Activated naive CD4-positive, alpha-beta T cell treated with anti-CD3 and anti-CD28 coated beads, Interleukin-2, amount 10 ng/mL, durations not matched to agents 7 days and 5 days (primary cell): ENCODE measurements at places on chromosomes 4 and X.
A peak's percentile ranks its signal among the peaks of the same experiment; 100 is the strongest.

GRCh38 chr4:146255463-146255862 is 41.1 kb downstream of the REELD1 start:
- DNase-seq, result no peak

DNA sequence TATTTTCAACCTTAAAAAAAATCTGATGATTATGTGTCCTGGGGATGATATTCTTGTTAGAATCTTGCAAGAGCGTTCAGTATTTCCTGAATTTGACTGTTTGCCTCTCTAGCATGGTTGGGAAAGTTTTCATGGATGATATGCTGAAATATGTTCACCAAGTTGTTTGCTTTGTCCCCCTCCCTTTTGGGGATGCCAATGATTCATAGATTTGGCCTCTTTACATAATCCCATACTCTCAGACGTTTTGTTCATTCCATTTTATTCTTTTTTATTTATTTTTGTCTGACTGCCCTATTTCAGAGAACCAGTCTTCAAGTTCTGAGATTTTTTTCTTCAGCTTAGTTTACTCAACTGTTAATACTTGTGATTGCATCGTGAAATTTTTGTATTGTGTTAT is 415.1 kb downstream of the FAM47B start:
- no peak for DNase-seq

- DNase-seq, result no peak
These were observed 27.2 kb downstream of the TAPT1 start for GRCh38 chr4:16199093-16199492.

DNA sequence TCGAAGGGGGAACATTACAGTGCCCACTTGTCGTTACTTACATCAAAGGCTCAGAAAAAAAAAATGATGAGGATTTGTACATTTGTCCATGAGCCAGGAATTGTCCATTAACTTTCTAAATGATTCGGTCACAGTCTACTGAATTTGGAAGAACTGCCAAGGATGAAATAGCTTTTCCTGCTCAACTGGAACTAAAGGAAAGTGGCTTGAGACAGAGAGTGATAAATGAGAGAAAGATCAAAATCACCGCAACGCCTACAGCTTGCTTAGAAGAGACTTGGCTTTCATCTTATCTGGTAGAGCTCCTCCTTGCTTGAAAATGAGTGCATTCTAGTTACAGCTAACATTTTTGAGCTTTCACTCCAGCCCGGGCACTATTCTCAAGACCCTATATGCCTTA is 55.5 kb upstream of the ADGRG2 start:
- no peak for DNase-seq

- no peak for DNase-seq
These were observed 532 bp downstream of the RPS4X start for GRCh38 chrX:72276478-72276953.

DNA sequence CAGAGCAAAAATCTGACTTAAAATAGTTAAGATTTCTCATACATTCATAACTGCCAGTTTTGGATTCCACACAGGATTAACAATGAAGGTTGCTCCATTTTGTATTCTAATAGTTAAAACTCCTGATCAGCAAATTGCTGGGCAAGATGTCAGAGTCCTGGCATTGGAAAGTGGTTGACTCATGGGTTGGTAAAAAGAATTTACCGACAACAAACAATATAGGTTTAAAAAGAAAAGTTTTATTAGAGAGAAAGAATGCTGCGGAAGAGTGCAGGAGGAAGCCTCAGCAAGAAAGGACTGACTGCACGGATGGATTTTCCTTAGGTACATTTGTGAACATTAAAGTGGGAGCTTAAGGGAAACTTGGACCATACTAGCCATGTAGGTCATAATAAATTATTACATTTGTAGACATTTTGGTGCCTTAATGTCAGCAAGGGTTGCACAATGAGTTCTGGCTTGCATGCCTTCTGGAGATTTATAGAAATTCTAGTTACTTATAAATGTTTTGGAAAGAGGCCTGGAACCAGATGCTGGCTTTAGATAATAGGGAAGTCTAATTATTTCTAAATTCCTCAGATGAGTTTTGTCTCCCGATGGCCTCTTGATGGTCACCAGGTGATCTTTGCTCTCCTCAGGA is 25.4 kb upstream of the IL2 start:
- DNase-seq, result no peak

- DNase-seq, result peak; percentile 10
These were observed 10.9 kb downstream of the PPP2R2C start for GRCh38 chr4:6461301-6462165.

DNA sequence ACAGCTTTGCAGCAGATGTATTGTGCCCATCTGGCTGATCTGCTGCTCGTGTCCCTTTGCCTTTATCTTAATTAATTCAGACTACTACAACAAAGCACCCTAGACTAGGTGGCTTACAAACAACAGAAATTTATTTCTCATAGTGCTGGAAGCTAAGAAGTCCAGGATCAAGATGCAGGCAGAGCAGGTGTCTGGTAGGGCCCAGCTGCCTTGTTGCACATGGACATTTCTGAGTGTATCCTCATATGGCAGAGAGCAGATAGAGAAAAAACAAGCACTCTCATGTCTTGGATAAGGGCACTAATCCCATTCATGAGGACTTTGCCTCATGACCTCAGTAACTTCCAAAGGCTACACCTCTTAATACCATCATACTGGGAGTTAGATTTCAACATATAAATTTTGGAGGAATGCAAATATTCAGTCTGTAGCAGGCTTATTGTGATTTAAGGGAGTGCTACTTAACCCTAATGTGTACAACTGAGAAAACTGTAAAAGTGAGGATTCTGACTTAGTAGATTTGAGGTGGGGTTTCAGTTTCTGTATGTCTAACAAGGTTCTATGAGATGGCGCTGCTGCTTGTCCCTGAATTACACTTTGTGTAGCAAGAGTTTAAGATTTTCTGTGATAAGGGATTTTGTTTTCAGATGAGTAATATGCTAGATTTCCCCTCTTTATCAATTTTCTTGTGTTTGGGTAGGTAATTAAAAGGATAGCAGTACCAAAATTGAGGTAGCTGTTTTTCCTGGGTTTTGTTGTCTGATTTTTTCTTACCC is 473.2 kb upstream of the TECRL start:
- no peak for DNase-seq

DNA sequence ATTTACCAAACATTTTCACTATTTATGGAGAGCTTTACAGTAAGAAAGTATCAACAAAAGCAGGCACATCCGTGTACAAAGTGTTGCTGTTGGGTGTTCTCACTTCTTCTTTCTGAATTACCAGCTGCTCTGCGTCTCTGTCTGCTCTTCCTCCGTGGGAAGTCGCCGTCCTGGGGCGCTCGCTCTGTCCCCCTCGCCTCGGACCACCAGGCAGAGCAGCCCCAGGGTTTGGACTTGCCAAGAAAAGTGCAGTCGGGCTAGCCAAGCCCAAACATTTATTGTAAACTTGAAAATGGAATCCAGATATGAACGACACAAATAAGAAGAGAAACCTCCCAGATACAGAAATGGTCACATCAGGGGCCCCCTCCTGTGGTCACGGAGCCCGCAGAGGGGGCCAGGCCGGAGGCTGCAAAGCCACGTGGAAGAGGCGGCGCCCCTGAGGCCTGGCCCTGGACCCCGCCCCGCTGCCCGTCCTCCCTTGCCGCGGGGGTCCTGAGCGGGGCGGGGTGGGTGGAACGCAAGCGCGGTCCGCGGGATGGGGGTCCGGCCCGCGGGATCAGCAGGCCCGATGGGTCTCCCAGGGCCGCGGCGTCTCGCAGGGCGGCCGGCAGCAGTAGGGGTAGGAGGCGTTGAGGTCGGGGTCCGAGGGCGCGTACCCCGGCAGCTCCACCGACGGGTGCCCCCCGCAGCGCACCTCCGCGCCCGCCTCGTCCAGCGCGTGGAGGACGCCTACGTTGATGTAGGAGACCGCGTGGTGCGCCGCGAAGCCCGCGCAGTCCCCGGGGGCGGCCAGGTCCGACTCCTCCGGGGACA is 1.5 kb downstream of the TMEM271 start:
- no peak for DNase-seq

DNA sequence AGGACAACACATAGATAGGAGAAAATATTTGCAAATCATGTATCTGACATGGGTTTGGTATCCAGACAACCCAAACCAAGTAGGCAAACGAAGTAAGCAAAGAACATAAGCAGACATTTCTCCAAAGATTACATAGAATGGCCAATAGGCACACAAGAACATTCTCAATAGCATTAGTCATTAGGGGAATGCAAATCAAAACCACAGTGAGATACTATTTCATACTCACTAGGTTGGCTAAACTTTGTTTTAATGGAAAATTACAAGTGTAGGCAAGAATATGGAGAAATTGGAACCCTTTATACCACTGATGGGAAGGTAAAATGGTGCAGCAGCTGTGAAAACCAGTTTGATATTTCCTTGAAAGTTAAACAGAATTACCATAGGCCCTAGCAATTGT is 74.7 kb downstream of the CHRNA9 start:
- no peak for DNase-seq

- peak; percentile 52 for DNase-seq
These were observed 38.7 kb downstream of the ARHGEF9 start for GRCh38 chrX:63746278-63746677.

DNA sequence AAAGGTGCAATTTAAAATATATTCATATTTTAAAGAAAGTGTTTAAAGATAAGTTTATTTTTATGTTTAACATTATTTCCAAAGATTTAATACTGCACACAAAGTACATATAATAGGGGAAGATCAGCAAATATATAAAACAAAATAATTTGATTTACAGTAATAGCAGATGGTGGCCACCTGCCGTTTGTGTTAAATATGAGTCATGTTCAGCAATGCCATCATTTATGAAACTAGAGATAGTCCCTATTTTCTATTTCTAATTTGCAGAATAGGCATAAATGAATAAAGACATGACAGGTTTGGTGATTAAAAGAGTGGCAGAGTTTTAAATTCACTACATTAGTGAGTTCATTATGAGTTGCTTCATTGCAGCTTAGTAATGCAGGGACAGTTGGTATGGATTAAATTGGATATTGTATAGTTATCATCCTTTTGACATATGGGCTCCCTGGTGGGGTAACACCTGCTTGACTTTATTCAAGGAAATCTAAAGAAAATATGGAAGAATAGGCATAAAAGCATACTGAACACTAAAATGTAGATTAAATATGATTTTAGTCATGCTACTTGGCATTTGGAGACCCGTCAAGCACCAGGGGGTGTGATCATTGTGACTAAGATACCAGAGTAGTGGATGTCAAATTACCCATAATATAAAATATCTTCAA is 78.8 kb upstream of the BANK1 start:
- no peak for DNase-seq

DNA sequence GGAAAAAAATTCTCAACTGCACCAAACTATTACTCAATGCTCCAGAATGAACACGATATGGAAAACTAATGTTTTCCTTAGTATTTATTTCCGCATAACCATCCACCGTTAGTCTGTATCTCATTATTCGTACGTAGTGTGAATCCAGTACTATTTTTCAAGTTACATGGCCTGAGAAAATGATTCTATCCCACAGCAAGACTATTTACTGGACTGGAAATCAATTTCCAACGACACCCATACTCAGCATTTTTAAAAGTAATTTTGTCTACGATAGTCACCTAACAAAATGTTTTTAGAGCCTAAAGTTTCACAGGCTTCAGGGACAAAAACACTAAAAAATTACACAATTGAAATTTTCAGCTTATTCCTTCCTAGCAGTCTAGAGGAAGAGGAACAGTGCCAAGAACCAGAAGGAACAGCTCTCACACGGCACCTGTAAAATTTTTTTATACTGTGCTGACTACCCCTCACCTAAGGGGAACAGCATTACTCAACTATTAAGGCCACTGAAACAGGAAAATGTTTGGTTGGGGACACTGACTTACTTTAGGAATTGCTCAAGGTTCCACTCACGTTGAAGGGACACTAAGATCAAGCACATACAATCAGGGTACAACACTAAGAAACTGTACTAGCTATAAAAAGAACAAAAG is 9.6 kb downstream of the UBE2D3 start:
- no peak for DNase-seq

- DNase-seq, result no peak
These were observed 2.4 kb downstream of the ZNF141 start for GRCh38 chr4:340011-340410.

- DNase-seq, result no peak
These were observed 503.2 kb upstream of the CTSO start for GRCh38 chr4:156456830-156457229.

GRCh38 chrX:136387951-136388502 is 87.3 kb downstream of the ADGRG4 start:
- DNase-seq, result no peak

DNA sequence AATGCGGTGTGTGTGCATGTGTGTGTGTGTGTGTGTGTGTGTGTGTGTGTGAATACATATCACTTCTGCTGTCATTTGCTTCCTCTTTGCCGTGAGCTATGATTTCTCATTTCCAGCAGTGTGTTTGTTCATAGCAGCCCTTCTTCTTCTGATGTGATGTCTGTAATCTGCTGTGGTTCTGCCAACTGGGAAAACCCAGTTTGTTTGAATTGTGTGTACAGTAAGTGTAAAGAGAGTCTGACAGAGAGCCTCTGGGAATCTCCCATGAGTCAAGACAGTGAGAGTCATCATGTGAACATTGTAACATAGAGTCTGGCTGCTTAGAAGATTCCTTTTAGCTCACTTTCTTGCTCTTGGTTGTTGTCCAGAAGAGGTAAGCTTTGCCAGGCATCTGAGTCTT is 8.4 kb upstream of the NWD2 start:
- DNase-seq, result no peak

- peak; percentile 59 for DNase-seq
These were observed 4.4 kb downstream of the GPRIN3 start for GRCh38 chr4:89303177-89303576.

- DNase-seq, result no peak
These were observed 133.0 kb downstream of the SHROOM4 start for GRCh38 chrX:50680990-50681389.

GRCh38 chrX:3176439-3176820 is 135.2 kb downstream of the ARSF start:
- no peak for DNase-seq

DNA sequence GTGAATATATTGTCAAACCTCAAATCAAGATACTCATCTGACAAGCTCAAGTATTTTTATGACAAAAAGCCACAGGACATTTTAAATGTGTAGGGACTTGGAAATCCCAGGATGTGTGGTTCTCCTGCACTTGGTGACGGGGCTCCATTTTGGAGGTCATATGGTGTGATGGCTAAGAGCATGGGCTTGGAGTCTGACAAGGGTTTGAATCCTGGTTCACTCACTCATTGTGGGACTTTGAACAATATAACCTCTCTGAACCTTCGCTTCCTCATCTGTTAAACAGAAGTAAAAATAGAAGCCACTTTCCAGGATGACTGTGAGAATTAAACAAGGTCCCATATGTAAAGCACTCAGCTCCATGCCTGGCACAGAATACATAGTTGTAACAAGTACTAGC is 99.6 kb downstream of the SMIM20 start:
- no peak for DNase-seq

DNA sequence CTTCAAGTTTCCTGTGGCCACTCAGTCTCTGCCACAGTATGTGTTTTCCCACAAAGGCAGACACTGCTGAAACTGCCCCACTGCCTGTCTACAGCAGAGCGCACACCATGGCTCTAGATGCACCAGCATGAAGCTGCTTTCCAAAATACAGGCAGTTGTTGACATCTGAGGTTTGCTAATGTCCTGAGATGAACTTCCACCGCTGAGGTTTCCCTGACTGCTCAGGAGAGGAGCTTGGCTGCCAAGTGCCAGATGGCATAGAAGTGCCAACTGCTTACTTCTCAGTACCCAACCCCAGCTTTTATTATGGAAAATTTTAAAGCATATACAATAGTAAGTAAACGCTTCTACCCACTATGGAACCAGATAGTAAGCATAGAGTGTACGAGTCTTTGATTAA is 61.0 kb upstream of the EXOC1L start:
- no peak for DNase-seq

- no peak for DNase-seq
These were observed 142.9 kb upstream of the SFRP2 start for GRCh38 chr4:153931804-153932203.
